Ovary (tissue), 10 donors: ENCODE measurements at places on chromosomes 3 and 15. TPM values are rescaled to one million over a fixed set of nuclear protein-coding genes. Genes with fewer than 3 reads are reported as not detected.

- no peaks in the 10 kb centered on the region for H3K27me3 ChIP-seq
- H3K4me3 ChIP-seq: no peak overlapping the region
- no peaks in the 10 kb centered on the region for H3K4me1 ChIP-seq
- no peak overlapping the region for H3K27ac ChIP-seq
Observed at GRCh38 chr3:189108735-189109134, 63.0 kb upstream of the TPRG1 start.

- no peak overlapping the region for H3K4me3 ChIP-seq
- no peaks in the 10 kb centered on the region for H3K4me1 ChIP-seq
- no peaks in the 10 kb centered on the region for H3K27me3 ChIP-seq
- no peaks in the 10 kb centered on the region for H3K36me3 ChIP-seq
- no peak overlapping the region for H3K27ac ChIP-seq
Observed at GRCh38 chr15:67869701-67870100, 29.9 kb upstream of the RNU6-1 start.

DNA sequence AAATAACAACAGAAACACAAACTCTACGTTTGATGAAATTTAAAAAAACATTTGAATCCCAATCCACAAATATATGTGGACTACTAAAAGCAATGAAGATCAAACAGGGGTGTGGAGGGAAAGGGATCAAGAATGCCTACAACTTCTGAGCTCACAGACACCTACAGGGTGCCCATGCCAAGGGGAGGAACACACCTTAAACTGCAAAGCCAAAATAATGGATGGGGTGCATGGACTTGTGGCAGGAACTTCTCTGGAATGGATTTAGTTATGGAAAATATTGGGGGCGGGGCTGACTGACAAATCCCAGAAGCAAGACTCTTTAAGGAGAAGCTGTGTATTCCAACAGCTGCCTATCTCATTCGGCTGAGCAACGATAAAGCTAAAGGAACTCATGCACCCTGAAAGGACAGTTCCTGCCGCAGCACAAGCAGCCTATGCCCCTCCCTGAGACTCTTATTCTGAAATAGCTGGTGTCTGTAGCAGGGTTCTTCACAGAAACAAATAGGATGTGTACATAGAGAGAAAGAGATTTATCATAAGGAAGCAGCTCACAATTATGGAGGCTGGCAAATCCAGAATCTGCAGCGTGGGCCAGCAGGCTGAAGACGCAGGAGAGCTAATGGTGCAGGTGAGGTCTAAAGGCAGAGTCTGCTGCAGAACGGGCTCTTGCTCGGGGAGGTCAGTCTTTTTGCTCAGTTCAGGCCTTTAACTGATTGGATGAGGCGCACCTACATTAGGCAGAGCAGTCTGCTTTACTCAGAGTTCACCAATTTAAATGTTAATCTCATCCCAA is 24.5 kb upstream of the PLA2G4D start:
- no peak overlapping the region for H3K4me3 ChIP-seq
- no peak overlapping the region for H3K27ac ChIP-seq

DNA sequence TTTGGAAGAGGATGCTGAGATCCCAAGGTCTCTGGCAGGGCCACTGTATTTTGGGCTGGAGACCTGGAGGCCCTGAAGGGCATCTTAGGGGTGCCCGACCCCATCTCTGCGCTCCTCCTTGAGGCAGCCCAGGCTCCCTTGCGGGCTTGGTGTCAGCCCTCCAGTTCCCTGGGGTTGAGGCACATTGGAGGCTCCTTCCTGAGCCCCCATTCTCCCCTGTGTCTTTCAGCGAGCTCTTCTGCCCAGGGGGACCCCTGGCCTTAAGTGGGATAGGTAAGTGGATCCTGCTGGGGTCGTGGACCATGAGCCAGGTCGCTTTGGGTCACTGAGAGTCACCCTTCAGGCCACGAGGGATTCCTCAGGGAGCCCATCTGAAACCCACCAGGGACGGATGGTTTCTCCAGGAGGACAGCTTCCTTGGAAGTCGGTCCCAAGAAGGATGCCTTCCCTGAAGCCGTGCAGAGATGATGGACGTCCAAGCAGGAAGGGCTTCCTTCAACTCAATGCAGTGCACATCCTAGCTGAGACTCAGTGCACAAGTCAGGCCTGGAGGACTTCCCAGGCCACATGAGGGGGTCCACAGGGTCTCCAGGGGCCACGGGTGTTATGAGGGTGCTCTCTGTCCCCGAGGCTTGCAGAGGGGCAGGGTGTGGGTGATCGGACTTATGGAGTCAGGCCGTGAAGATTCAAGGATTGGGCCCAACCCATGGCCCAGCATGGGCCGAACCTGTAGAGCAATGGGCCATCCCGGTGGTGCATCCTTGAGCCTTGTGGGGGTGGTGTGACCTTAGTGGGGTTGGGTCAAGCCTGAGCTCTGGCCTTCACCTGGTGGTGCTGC is 224.3 kb downstream of the SNRPN start:
- H3K27ac ChIP-seq: no peak overlapping the region
- H3K27me3 ChIP-seq: no peaks in the 10 kb centered on the region
- no peak overlapping the region for H3K4me3 ChIP-seq
- H3K36me3 ChIP-seq: no peaks in the 10 kb centered on the region

DNA sequence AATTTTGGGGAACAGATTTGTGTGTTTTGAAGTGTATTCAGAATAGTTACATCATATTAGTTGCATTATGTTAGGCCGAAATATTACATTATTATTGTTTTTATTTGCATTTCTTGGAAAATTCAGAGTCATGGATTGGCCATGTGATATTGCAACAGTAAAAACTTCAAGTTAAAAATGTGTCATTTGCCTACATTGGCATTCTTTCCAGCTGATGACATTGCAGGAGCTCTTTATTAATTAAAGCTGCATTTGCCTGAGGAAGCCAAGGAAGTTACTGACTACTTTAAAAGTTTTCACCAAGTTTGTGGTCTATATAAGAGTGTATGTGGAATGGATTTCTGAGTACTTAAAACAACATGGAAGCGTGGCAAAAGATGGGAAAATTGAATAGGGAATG is 726.4 kb upstream of the SGO1 start:
- H3K27ac ChIP-seq: no peak overlapping the region
- DNase-seq: no peak
- H3K27me3 ChIP-seq: no peaks in the 10 kb centered on the region
- no peaks in the 10 kb centered on the region for H3K36me3 ChIP-seq
- H3K4me1 ChIP-seq: no peaks in the 10 kb centered on the region
- H3K4me3 ChIP-seq: no peak overlapping the region

DNA sequence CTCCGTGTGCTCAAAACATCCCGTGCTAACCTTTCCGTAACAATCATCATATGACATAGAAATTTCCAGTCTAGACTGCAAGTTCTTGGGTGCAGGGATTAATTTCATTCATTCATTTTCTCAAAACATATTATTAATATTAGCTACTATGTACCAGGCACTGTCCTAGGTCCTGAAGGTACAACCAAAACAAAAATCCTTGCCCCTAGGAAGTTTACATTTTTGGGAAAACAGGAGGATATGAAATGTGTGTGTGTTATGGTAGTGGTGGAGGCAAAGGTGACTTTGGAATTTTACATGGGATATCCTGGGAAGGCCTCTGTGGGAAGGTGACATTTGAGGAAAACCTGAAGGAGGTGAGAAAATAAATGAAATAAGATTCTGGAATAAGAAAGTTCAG is 222.6 kb downstream of the LRRC3B start:
- DNase-seq: no peak
- H3K36me3 ChIP-seq: no peaks in the 10 kb centered on the region
- H3K27ac ChIP-seq: no peak overlapping the region
- no peaks in the 10 kb centered on the region for H3K4me1 ChIP-seq
- H3K27me3 ChIP-seq: no peaks in the 10 kb centered on the region
- no peak overlapping the region for H3K4me3 ChIP-seq

DNA sequence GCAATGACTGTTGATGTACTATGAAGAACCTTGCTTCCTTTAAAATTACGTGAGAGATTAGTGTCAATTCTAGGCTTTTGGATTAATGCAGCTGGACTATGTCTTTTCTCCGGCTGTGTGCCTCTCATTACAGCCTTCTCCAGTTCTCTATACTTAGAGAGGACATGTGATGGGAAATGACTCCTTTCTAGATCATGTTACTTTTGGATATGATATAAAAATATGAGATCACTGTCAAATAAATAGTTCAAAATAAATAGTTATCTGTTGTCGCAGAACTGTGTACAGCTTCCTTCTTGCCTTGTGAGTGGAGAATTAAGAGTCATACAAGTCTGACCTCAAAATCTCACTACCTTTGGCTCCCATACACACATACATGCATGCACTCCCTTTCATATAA is 592.4 kb downstream of the DIPK2A start:
- no peaks in the 10 kb centered on the region for H3K27me3 ChIP-seq
- no peak overlapping the region for H3K4me3 ChIP-seq
- no peak overlapping the region for H3K27ac ChIP-seq

Gene LYZL4
- not detected for total RNA-seq

Gene MAN2A2
- total RNA-seq: 26.4 TPM

DNA sequence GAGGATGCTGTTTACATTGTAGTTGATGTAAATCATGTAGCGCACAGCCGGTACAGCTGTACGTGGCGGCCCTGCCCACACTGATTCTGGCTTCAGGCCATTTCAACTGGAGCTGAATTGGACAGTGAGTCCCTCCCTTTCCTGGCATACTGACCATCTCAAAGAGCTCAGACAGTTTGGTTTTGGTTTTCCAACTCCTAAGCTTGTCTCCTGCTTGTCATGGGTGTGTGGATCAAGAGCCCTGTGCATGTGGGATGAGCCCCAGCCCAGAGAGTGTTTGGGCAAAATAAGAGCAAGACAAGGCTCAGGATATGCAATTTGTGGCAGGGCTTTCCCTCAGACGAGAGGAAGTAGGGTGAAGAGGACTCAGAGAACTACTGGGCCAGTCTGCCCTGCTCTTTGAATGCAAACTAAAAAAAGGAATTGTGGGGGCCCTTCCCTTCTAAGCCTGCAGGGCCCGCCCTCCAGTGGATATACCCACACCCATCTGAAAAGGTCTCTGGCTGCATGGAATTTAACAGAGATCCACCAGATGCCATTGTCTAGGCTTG is 13.3 kb downstream of the ITGA11 start:
- no peaks in the 10 kb centered on the region for H3K36me3 ChIP-seq
- peaks cover 10% of the 10 kb centered on the region for H3K4me1 ChIP-seq
- no peak overlapping the region for H3K27ac ChIP-seq
- H3K4me3 ChIP-seq: no peak overlapping the region
- no peaks in the 10 kb centered on the region for H3K27me3 ChIP-seq

Gene ISG20
- total RNA-seq: 14.5 TPM

DNA sequence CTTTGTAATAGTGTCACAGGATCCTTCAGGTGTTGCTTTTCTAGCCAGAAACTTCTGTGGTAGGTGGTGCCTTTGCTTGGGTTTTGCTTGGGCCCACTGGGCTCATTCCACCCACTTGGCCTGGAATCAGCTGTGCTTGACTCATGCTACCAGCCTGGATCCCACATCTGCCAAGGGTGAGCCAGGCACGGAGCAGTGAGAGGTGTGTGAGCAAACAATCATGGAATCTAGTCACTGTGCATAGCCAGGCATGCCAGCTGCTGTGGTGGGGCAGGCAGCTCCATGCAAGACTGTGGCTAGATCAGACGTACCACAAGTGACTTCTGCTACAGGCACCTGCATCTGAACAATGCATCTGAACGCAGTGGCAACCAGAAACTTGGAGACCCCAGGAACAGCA is 275.9 kb downstream of the UBE2E2 start:
- H3K36me3 ChIP-seq: no peaks in the 10 kb centered on the region
- DNase-seq: no peak
- no peak overlapping the region for H3K4me3 ChIP-seq
- H3K27ac ChIP-seq: no peak overlapping the region

Gene FBXW12
- not detected for total RNA-seq

Gene LSMEM2
- not detected for total RNA-seq

- no peaks in the 10 kb centered on the region for H3K27me3 ChIP-seq
- H3K4me3 ChIP-seq: no peak overlapping the region
- H3K27ac ChIP-seq: no peak overlapping the region
- H3K36me3 ChIP-seq: no peaks in the 10 kb centered on the region
- no peak for DNase-seq
Observed at GRCh38 chr3:80993241-80993945, 768.1 kb downstream of the GBE1 start.

GRCh38 chr15:45156744-45157455 is 27.1 kb downstream of the DUOX1 start:
- DNase-seq: no peak
- H3K4me1 ChIP-seq: no peaks in the 10 kb centered on the region
- no peaks in the 10 kb centered on the region for H3K27me3 ChIP-seq

DNA sequence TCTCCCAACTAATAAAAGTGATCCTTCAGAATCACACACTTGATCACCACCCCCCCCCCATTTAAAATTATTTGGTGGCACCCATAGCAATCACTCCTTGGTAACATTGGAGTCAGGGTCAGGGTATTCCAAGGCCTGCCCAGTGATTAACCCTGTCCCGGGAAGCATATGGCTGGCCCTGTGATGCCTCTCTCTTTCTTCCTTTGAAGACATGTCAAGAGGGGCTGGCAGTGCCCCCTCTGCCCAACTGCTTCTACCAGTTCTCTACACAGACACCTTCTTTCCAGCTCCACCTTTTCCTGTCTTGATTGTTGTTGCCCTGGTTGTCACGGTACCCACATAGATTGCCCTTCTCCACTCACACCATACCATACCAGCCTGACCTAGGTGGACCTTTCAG is 30.9 kb upstream of the MANF start:
- no peak overlapping the region for H3K27ac ChIP-seq
- DNase-seq: no peak
- no peaks in the 10 kb centered on the region for H3K36me3 ChIP-seq
- no peak overlapping the region for H3K4me3 ChIP-seq
